ENCODE measurements at places on chromosomes 4 and X.

DNA sequence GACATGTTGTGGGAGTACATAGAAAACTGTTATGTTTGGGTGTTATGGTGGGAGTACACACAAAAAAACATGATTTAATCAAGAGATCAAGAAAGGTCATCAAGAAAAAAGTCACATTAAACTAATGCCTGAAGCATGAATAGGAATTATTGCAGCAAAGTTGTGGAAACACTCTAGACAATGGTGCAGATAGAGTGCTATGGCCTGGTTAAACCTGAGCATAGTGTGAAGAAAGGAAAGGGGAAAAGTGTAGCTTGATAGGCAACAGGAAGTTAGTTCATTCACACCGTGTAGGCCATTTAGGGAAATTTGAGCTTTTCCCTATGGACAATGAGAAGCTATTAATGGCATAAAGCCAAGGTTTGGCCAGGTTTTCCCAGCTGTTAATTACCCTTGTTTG is 162.1 kb upstream of the EMCN start:
- DNase-seq: no peak

DNA sequence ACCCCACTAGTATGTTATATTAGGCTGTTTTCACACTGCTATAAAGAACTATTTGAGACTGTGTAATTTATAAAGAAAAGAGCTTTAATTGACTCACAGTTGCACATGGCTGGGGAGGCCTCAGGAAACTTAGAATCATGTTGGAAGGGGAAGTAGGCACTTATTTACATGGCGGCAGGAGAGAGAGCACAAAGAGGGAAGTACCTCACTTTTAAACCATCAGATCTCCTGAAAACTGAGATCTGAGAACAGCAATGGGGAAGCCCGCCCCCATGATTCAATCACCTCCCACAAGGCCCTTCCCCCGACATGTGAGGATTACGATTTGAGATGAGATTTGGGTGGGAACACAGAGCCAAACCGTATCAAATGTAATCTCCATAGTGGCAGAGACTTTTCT is 45.4 kb upstream of the XK start:
- DNase-seq: no peak

- DNase-seq: no peak
These were observed 35.2 kb downstream of the EVC start for GRCh38 chr4:5746250-5746649.

DNA sequence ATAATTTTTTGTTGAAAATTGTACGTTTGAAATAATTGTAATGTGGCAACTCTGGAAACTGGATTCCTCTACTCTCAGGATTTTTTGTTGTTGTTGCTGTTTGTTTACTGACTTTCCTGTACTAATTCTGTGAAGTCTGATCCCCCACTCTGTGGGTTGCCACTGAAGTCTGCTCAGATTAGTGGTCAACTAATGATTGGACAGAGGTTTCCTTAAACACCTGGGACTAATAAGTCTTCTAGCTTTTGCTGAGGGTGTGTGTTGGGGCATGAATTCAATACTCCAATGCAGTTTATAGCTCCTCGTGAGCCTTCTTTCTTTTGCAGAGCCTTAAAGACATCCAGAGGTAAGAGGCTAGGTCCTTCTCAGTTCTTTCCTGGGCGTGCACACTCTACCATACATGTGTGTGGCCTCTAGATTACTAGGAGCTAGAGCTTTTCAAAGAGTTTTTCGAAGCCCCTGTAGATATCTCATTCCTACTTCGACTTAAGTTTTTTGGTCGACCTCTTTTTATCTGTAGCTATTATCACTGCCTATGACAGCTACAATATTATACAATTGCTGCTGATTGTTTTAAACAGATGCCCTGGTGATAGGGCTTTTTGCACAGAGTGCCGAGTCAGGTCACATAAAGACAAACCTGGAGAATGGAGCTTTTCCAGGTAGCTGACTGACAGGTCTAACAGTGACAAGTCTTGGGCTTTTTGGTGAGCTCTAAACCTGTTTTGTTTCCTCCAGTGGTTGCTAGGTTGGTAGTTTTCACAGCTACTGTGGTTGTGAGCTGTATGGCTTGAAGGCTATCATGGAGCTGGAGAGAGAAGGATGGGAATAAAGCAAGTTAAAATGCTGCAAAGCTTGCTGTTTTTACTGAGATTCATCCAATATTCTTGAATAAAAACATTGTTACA is 34.0 kb downstream of the BMP2K start:
- no peak for DNase-seq

DNA sequence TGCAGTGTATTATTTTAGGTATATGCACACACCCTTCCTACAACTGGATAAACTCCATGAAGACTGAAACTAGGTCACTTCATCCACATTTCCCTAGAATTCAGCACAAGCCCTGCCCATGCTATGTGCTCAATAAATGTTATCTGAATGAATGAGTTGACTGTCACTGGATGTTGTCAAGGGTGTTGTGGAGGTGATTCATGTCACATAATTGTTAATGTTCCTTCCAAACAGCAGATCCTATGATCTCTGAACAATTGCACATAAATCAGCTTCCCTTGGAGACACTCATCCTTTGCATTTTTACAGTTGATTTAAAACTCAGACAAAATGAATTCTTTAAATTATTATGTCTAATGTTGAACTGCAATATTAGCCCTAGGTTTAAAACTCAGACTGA is 154.7 kb downstream of the TSPAN5 start:
- no peak for DNase-seq

GRCh38 chr4:172515266-172515879 is 653.2 kb upstream of the GALNT7 start:
- no peak for DNase-seq

DNA sequence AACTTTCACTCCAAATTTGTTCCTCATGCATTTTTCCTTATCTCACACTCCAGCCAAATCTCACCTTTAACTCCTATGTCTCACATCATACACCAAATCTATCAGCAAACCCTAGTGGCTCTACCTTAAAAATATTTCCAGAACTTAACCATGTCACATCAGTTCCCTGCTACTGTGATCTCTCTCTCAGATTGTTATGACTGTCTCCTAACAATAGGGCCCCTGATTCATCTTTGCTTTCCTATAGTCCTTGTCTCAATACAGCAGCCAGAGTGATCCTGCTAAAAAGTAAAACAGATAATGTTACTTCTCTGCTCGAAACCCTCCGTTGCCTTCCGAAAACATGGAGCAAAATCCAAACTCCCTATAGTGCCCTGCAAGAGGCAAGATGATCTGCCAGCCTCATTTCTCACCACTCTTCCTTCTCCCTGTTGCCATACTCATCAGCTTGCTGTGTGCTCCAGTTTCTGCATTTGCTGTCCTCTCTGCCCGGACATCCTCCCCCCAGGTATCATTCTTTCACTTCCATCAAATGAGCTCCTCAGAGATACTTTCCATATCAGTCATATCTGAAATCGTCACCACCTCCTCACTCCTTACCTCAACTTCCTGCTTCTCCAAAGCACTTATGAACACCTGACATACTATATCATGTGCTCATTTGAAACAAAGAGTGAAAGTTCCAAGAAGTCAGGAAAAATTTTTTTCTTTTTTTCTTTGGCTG is 293.4 kb upstream of the NR3C2 start:
- no peak for DNase-seq

- DNase-seq: no peak
These were observed 8.0 kb downstream of the RADX start for GRCh38 chrX:106619797-106620196.
